ENCODE measurements at places on chromosomes 4 and X.

GRCh38 chrX:135541351-135541750 is 20.9 kb downstream of the INTS6L start:
- DNase-seq, result no peak

- DNase-seq, result no peak
Measured at GRCh38 chr4:112910109-112910736, 139.2 kb upstream of the ANK2 start.

GRCh38 chr4:102589743-102590142 is 88.6 kb downstream of the NFKB1 start:
- DNase-seq, result no peak

DNA sequence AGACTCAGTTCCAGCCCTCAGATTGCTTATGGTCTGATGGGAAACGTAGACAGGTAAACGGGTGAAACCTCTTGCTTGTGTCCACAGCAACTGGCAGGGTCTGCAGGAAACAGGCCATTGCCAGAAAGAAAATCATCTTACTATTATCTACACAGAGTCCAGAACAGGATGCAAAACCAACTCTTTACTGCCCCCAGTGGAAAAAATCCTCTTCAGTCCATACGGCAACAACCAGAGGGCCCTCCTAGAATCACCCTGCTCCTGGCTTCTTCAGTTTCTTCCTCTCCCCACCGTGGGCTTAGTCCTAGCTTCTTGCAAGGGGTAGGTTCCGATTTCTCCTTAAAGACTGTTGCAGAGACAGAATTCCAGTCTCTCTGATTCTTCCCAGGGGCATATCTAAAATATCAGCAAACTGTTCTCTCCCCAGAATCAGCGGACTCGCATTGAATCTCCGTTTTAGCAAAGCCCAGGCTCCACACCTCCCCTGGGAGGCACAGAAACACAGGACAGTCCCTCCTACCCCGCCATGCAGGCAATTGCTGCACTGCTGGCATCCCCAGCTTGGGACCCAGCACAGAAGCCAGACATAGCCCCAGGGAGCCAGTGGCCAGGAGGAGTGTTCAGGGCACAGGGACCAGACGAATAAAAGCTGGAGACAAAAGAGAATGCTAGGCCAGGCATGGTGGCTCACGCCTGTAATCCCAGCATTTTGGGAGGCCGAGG is 41.0 kb upstream of the SH3RF1 start:
- DNase-seq, result peak; percentile 20

- DNase-seq, result no peak
Measured at GRCh38 chr4:5500165-5500564, 208.2 kb downstream of the EVC2 start.

GRCh38 chr4:76282941-76283689 is 23.4 kb upstream of the STBD1 start:
- DNase-seq, result no peak

DNA sequence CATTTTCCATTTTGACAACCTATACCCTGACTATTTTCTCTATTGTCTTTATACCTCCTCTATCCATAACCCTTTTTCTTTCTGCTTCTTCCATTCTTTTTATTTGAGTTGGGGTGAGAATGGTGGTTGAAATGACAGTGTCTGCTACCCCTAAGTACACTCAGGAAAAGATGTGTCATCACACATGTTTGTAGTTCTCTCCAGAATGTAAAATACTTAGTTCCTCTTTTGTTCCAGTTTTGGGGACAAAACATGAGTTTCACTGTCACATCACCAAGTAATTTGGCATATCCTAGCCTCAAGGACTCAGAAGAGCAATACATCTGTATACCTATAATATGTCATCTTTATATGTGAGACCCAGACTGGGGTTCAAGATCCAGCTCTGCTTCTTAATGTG is 90.3 kb downstream of the COMMD8 start:
- DNase-seq, result peak; percentile 9

DNA sequence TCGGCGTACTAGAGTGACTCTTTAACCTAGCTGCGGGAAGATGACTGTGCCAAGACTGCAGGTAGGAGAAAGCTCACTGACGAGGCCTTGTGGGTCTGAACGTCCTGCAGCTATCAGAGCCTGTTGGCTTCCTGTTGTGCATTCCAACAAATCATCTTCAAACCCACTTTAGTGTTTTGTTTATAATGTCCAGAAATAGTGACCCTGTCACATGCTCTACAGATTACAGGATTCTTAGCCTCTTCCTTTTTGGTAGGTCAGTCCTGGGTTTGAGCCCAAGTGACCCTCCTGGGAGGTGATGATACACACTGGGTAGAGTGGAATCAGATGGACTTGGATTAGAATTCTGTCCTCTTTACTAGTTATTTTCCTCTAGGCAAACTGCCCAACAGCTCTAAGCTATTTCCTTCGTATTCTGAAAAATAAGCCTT is 33.2 kb downstream of the HTT start:
- DNase-seq, result no peak

DNA sequence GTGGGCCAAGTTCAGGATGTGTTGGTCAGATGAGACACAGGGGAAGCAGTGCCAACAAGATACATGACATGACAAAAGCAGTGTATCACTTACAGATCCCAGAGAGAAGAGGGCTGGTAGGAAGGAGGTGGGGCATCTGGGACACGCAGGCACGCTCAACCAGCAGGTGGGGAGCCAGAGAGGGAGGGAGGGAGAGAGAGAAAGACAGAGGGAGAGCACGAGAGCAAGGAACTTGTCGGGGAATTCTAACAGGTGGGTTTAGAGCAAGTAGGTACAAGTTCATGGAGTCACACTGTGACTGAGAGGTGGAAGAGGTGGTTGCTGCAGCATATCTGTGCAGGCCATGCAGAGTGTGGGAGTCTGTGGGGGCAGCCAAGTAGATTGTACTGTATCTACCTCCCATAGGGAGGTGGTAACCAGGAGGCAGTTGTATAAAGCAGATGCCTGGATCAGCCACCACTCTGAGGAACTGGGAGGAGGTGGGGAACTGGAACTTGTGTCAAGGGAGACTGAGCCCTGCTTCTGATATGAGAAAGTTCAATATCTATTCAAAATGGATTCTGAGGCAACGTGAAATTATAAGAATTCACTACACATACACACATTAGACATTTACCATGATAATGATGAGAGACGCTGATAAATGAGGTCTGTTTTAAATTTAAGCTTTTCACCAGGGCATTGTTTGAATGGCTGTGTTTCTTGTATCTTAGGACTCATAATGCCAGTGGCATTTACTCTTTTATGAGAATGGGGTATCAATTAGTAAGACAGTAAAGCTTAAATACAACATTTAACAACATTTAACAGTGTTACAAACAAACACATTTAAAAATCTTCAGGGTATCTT is 43.7 kb downstream of the BBS12 start:
- no peak for DNase-seq

DNA sequence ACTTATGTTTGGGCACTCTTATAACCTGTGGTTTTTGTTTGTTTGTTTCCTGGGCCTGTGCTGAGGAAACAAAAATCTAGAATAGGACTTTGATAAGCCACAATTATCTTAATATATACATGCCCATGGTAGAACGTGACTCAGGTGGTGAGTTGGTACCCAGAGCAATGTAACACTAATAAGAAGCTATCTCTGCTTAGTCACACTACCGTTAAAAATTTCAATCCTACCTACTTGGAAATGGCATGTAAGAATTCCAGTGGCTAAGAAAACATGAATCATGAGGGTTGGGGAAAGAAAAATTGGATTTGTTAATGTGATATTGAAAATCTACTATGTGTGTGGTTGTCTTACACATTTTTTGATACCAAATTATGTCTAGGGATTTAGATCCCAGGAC is 30.5 kb upstream of the ADGRG2 start:
- DNase-seq, result no peak

DNA sequence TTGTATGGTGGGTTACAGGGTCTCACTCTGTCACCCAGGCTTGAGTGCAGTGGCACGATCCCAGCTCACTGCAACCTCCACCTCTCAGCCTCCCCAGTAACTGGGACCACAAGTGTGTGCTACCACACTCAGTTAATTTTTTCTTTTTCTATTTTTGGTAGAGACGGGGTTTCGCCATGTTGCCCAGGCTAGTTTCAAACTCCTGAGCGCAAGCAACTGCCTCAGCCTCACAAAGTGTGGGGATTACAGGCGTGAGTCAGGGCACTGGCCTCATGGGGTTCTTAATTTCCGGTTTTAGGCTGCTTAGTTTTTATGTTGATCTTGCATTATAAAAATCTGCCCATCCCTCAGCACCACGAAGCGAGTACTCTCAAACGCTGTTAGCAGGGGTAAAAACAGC is 6.7 kb downstream of the BCAP31 start:
- DNase-seq, result no peak

GRCh38 chr4:151173871-151174270 is 74.4 kb downstream of the RPS3A start:
- DNase-seq, result no peak

DNA sequence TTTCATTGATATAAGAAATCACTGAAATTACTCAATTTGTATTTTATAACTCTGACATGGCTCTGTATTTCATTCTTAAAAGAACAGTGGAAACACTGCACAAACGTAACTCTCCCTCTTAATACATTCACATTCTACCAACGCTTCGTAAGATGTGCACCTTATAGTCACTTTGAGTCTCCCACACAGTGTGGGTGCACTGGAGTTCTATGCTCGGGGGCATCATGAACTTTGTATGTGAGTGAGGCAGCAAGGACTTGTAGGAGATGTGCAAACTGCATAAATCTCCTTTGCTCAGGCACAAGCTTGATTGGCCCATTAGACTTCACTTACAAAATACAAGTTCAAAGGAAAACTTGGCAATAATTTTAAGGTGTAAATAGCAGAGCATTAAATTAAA is 2385.0 kb upstream of the TENM3 start:
- no peak for DNase-seq

DNA sequence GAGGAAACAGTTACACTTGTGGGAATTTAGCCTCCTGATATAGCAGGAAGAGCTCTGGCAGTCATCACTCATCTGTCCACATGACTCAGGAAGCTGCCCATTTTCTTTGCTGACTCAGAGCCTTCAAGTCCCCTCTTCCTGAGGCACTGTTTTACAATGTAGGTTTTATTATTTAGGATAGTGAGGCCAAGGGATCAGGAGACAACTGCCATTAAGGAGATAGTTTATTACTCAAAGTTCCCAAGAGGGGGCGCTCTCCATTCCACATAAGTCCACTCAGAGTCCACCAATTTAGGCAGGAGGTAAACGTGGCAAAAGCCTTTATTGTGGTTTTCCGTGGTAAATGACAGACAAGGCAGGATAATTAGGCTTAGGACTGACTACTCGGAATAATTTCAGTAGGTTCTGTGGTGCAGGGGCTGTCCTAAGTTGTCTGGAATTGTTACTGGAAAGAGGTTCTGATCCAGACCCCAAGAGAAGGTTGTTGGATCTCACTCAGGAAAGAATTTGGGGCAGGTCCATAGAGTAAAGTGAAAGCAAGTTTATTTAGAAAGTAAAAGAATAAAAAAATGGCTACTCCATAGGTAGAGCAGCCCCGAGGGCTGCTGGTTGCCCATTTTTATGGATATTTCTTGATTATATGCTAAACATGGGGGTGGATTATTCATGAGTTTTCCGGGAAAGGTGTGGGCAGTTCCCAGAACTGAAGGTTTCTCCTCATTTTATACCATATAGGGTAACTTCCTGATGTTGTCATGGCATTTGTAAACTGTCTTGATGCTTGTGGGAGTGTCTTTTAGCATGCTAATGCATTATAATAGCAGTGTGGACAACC is 96.0 kb upstream of the RAB40AL start:
- no peak for DNase-seq

- no peak for DNase-seq
Measured at GRCh38 chr4:55014876-55015275, 110.5 kb downstream of the KDR start.

- DNase-seq, result no peak
Measured at GRCh38 chr4:134762053-134762452, 560.5 kb upstream of the PABPC4L start.

- no peak for DNase-seq
Measured at GRCh38 chr4:188127214-188127874, 11.9 kb upstream of the TRIML1 start.

GRCh38 chrX:15298780-15299179 is 16.7 kb downstream of the ASB11 start:
- no peak for DNase-seq

DNA sequence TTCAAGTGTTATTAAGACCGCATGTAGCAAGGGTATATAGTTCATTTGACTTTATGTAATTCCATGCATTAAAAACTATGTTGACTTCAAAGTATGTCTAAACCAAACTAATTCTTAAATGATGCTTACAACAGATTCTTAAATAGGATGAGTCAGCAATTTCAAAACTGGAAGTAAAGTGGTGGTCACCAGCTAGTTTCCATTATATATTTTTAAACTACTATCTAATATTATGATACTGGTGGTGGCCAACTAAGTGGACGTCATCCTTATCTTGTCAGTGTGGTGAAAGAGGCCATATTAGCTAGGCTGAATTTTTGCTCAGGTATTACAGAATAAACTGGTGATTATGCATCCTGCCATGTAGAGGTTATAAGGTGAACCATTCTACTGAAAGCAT is 1.2 kb downstream of the IL15 start:
- DNase-seq, result peak; percentile 35

- DNase-seq, result peak; percentile 88
Measured at GRCh38 chrX:131747173-131747572, 203.3 kb downstream of the OR13H1 start.

GRCh38 chrX:149903889-149904748 is 23.1 kb downstream of the MAGEA8 start:
- peak; percentile 28 for DNase-seq

DNA sequence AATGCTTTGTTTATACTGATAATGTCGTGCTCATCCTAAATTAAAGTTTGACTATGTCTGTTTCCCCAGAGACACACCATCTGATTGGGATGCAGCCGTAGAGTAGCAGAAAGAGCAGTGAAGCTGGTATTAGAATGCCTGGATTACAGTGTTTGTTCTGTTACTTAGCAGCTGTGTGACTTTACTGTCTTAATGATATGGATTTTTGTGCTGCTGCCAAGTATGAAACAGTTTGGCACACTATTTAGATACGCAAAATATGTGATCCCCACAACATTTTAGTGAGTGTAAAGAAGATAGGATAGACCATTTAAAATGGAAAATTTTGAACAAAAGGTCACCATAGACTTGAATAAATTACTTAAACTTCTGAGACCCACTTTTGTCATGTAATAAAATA is 1.2 kb upstream of the CHIC1 start:
- DNase-seq, result no peak

- peak; percentile 97 for DNase-seq
Measured at GRCh38 chr4:23333946-23334878, 555.6 kb downstream of the PPARGC1A start.

DNA sequence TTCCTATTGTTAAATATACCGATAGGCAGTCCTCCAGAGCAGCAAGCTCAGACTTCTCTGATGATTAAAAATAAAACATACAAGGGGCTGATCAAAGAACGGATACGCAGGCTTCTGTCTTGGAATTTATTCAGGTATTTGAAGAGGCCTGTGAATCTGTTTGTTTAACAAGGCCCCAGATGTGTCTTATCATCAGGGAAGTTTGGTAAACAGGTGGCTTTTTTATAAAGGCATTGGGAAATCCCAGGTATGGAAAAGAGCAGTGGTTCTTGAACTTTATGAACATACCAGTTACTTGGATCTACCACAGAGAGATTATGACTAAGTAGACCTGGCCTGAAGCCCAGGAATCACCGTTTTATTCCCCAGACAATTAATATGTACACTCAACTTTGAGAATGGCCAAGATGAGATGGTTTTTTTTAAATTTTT is 47.9 kb downstream of the SOWAHB start:
- no peak for DNase-seq

- DNase-seq, result no peak
Measured at GRCh38 chr4:112706840-112707207, 69.9 kb downstream of the LARP7 start.

All from MM.1S (cell line).